Stimulated activated CD4-positive, alpha-beta T cell treated with anti-CD3 and anti-CD28 coated beads, Interleukin-1b, Interleukin-23, amount 100 ng/mL, for 1 hour (primary cell): ENCODE measurements at places on chromosomes 2 and 18.

DNA sequence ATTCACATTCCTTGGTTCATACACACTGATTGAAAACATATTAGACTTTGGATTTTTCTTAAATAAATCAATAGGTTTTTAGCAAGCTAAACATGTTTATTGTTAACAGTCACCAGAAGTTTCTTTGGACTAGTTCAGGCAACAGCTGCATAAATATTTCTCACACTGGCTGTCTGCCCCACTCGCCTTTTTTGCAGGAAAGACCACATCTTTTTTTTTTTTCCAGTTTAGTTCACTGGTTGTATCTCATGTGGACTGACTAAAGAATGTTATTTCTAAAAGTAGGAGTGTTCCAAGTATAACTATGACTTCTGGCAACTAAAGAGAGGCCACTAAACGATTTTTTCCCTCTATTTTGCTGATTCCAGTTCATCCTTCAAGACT lies 31.1 kb downstream of the SLC40A1 start:
- DNase-seq: no peak

GRCh38 chr18:72634500-72634899 lies 90.4 kb upstream of the CBLN2 start:
- no peak for DNase-seq

- DNase-seq: peak; percentile 11
Measured at GRCh38 chr2:174682578-174683391, 81.5 kb downstream of the CHRNA1 start.

DNA sequence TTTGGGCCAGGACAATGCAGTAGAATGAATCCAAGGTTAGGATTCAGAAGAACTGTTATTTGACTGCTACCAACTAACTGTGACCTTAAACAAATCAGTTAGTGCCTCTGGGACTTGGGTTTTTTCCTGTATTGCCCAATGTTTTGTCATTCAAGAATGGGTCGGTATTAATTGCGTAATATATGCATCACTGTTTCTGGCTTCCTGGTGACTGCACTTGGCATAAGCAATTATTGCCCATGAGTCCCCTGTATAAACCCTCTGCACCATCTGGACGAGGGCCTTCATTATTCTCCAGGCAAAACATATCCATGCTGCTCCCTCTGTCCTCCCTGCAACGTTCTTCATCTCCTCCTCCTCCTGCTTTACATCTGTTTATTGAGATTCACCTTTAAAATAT lies 255.8 kb upstream of the LRRTM1 start:
- DNase-seq: no peak

- DNase-seq: no peak
Measured at GRCh38 chr18:44409515-44409914, 271.2 kb upstream of the SETBP1 start.

DNA sequence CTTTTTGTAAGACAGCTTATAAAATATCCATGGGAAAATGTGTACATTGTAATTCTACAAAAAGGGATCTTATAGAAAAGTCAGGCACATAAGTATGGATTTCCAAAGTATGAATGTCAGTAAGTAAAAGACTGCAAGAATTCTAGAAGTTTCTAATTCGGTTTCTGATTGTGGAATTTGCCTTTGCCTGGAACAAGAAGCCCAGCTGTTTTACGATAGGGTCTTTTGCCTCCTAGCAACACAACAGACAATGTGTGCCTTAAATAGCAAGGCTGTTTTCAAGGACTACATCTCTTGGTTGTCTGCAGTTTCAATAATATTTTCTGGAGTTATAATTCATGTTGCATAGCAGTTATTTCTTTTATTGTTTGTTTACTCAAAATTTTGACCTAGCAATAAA lies 312.9 kb downstream of the MTX2 start:
- no peak for DNase-seq

GRCh38 chr2:15122915-15123314 lies 438.2 kb downstream of the NBAS start:
- no peak for DNase-seq

DNA sequence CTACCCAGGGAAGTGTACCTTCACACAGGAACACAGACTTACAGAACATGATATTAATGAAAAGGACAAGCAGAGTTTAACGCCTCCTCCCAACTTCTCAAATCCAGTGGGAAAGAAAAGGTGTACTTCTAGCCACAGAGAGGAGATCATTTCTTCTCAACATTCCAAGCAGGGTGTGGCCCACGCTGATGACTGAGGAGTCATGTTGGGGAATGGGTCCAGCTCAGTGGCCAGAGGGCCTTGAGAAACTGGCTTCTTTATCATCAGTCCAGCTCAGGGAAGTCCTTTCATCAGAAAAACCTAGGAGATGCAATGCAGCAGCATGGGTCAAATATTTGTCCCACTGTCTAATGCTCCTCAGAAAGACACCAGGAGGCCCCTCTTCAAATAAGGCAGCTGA lies 63.0 kb downstream of the RBM43 start:
- DNase-seq: no peak

- DNase-seq: no peak
Measured at GRCh38 chr2:217666338-217666737, 336.5 kb downstream of the TNS1 start.

- DNase-seq: no peak
Measured at GRCh38 chr2:206799083-206799482, 33.7 kb downstream of the FASTKD2 start.
